ENCODE measurements at places on chromosomes 2 and 18. TPM values are rescaled to one million over a fixed set of nuclear protein-coding genes. Genes with fewer than 3 reads are reported as not detected.

Gene SERPINB4
- total RNA-seq = 5.0 TPM

Gene MPP4
- 0.35 TPM for total RNA-seq

Gene PLEK
- 0.05 TPM for total RNA-seq

Gene TUBA3E
- total RNA-seq = not detected

Gene BBS5
- 3.5 TPM for total RNA-seq

Gene CXCR4
- total RNA-seq = not detected

Gene RASGRP3
- total RNA-seq = 0.19 TPM

Gene C2orf72
- not detected for total RNA-seq

Gene GKN2
- not detected for total RNA-seq

Gene CDCA7
- 32.7 TPM for total RNA-seq

Gene REG1B
- not detected for total RNA-seq

Gene TNS1
- total RNA-seq = 4.3 TPM

Gene IRS1
- total RNA-seq = 27.2 TPM

Gene CXCR2
- total RNA-seq = 0.09 TPM

Gene CFAP53
- 0.85 TPM for total RNA-seq

Gene SIGLEC15
- 0.07 TPM for total RNA-seq

Gene CRYBA2
- not detected for total RNA-seq

Gene SMPD4
- 45.6 TPM for total RNA-seq

Gene DSG4
- total RNA-seq = 0.05 TPM

Gene CCDC141
- total RNA-seq = not detected

Gene PLB1
- 2.2 TPM for total RNA-seq

Gene TSPYL6
- total RNA-seq = not detected

Gene KIF5C
- not detected for total RNA-seq

Gene RETSAT
- 51.7 TPM for total RNA-seq

Gene GPR55
- not detected for total RNA-seq

Gene CENPO
- 9.5 TPM for total RNA-seq

Gene ZC3H6
- 0.98 TPM for total RNA-seq

Gene FBXO48
- total RNA-seq = 0.56 TPM

Gene LONRF2
- not detected for total RNA-seq

Gene C2orf15
- total RNA-seq = 1.6 TPM

Gene RTP5
- not detected for total RNA-seq

Gene DPP10
- not detected for total RNA-seq

Gene DLGAP1
- 0.07 TPM for total RNA-seq

Gene TUBA4B
- not detected for total RNA-seq

Gene DCDC2C
- not detected for total RNA-seq

Gene WNT10A
- 16.2 TPM for total RNA-seq

Gene KANSL1L
- total RNA-seq = 1.5 TPM

Gene CCNYL1
- total RNA-seq = 8.8 TPM

Gene POTEJ
- total RNA-seq = not detected

Gene SLC66A3
- total RNA-seq = 20.6 TPM

Gene FAM98A
- 53.2 TPM for total RNA-seq

Gene REG3G
- total RNA-seq = not detected

Gene LYPD6B
- 7.3 TPM for total RNA-seq

Gene CENPA
- 12.6 TPM for total RNA-seq

Gene DNAJC5G
- not detected for total RNA-seq

Gene LRATD1
- total RNA-seq = 44.7 TPM

Gene MRO
- total RNA-seq = not detected

Gene SFTPB
- 0.46 TPM for total RNA-seq

Data from airway epithelial cell (primary cell).